ENCODE measurements at places on chromosomes 7 and 10. TPM values are rescaled to one million over a fixed set of nuclear protein-coding genes. Genes with fewer than 3 reads are reported as not detected.

The RAB19 gene
- not detected for total RNA-seq

The KLF14 gene
- 0.78 TPM for total RNA-seq

The PKD2L1 gene
- total RNA-seq = not detected

The CLDN12 gene
- 9.5 TPM for total RNA-seq

The VENTX gene
- 1.3 TPM for total RNA-seq

The IFIT2 gene
- 0.88 TPM for total RNA-seq

The IFIT1B gene
- total RNA-seq = not detected

The TUBAL3 gene
- total RNA-seq = not detected

The VGF gene
- total RNA-seq = not detected

The ELOVL3 gene
- 0.51 TPM for total RNA-seq

The PIK3AP1 gene
- 2.4 TPM for total RNA-seq

The NEUROD6 gene
- total RNA-seq = not detected

The ATOH7 gene
- total RNA-seq = not detected

The ALOX5 gene
- total RNA-seq = 4.0 TPM

The BAIAP2L1 gene
- 3.8 TPM for total RNA-seq

The VAX1 gene
- total RNA-seq = not detected

The MYH16 gene
- not detected for total RNA-seq

The PON1 gene
- not detected for total RNA-seq

The LLCFC1 gene
- not detected for total RNA-seq

The C10orf95 gene
- total RNA-seq = not detected

The CYP3A5 gene
- 1.8 TPM for total RNA-seq
